Activated naive CD4-positive, alpha-beta T cell (primary cell): ENCODE measurements at places on chromosomes 11 and 22.

GRCh38 chr11:57306161-57306876, 18.4 kb downstream of the TNKS1BP1 start:
- no peak for DNase-seq

- DNase-seq, result no peak
These were observed 6.2 kb downstream of the SC5D start for GRCh38 chr11:121298774-121299173.

- DNase-seq, result no peak
These were observed 100.3 kb downstream of the RRM1 start for GRCh38 chr11:4194889-4195288.

GRCh38 chr22:40326905-40327735, 19.2 kb upstream of the ADSL start:
- DNase-seq, result no peak

- DNase-seq, result no peak
These were observed 16.9 kb upstream of the CCDC188 start for GRCh38 chr22:20167643-20168322.

DNA sequence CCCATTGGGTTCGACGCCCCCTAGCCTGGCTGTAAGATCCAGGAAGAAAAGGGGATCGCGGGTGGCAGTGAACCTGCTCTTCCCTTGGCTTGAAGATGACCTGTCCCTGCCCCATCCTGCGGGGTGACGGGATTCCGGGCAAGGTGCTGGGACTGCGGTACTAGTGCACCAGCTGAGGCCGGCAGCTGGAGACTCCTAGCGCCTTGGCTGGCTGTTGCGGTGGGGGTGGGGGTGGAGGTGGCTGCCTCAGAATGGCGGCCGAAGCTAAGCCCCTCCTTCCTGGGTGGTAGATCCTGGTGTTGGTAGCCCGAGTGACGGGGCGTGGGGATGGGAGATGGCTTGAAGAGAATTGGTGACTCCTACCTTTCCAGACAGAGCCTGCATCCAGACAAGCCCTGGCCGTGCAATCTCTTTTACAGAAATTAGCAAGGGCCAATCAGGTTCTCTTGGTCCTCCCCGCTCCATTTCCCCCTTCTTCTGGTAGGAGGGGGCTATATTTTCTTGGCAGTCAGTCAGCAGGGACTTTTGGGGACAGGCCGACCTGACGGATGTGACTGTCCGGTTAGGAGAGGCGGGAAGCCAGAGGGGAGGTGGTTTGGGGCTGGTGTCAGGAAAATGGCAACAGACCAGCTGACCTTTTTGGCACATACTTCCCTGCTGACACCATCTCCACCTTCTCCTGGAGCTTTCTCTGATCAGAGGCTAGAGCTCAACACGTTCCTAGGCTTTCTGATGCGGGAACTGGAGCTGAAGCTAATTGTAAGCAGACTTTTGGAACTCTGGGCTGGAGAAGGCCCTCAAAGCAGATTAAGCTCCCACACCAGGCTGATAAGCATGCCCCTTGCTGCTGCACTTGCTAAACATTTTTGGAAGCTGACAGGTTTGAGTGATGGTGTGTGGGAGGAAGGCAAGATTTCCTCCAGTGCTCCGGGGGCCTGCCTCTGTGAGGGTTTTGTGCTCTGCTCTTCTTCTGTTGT, 2.0 kb downstream of the NAV2 start:
- no peak for DNase-seq

GRCh38 chr22:37263966-37264887, 18.1 kb upstream of the CYTH4 start:
- DNase-seq, result no peak

GRCh38 chr11:28476864-28477263, 368.7 kb downstream of the METTL15 start:
- no peak for DNase-seq

DNA sequence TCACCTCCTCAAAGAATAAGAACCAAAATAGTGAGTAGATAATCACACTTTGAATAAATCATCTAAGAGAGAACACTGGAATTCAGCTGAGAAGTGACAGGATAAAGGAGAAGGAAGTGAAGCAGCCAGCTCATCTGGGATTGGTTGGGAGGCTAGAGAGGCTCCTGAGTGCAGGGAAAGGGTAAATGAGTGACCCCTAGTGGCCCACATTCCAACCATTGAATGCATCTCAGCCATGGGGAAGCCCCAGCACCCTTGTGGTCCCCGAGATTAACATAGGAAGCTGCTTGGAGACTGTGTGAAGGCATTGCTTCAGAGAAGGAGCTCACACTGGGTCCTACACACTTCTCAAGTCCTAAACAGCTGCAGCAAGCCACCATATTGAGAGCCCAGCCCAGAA, 82.3 kb downstream of the JRKL start:
- no peak for DNase-seq

DNA sequence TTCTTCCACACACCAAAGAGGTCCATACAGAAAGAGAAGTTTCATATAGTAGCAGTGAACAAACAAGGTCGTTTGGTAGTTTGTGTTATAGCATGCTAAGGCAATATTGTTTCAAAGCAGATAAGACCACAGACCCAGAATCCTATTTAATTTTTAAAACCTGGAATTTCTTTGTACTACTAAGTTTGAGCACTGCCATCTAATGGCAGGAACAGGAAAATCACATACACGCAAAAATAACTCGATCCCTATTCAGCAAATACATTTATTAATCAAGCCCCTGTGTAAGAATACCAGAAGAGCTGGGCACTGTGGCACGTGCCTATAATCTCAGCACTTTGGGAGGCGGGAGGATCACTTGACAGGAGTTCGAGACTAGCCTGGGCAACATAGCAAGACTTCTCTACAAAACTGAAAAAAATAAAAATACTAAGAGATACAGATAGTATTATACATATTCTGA, 2.9 kb upstream of the BTBD10 start:
- DNase-seq, result no peak

DNA sequence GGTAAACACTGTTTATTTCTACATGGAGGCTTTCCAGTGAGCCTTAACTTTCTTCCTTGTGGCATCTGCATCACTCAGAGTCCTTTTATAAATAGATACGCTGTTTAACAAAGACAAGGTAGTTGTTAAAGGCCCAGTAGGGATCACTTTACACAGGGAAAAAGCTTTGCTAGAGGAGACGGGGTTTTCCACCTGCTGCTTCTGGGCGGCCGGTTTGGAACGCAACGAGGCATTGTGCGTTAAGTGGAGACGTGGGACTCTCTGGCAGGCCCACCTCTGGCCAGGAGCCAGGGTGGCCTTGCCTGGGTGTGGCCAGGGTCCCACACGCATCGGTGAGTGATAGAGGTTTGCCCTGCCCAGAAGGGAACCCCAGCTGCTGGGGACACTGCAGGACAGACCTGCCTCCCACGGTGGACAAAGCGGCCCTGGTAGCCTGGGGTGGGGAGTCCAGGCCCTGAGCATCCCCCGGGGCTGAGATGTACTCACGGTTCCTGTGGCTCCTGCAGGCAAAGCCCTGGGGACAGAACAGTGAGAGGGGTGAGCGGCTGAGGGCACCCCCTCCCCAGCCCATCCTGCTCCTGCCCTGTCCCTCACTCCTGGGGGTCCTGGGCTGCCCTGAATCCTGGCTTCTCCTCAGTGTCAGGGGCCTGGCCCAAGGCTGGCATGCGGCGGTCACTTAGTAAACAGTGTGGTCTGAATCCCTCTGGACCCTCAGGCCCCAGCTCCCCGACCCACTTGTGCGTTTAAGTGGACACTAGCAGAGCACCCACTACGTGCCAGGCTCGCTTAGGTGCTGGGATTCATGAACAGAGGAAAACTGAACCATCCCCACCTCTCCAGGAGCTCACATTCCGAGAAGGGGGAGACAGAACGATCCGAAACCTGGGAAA, 4.2 kb downstream of the IL17REL start:
- DNase-seq, result no peak

GRCh38 chr22:36197065-36197440, 4.6 kb downstream of the APOL4 start:
- DNase-seq, result no peak
